ENCODE measurements at places on chromosomes 12 and 14.

- no peak for DNase-seq
These were observed 43.5 kb upstream of the PRKD1 start for GRCh38 chr14:29971101-29971500.

DNA sequence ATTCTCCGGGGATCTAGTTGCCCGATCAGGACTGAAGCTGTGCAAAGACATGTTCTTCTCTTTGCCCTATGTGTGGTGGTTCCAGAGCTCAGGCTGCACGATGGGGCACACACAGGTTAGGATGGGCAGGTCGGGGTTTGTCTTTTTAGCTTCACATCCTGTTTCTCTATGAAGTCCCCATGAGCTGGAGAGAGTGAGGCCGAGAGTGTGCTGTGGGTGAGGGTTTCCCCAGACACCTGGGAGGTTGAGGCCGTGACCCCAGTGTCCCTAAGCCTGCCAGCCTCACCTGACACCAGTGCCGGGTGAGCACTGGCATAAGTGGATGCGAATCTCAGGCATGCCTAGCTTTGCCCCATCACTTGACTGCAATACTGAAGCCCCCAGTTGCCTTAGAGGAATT is 32.9 kb upstream of the IGF1 start:
- DNase-seq = no peak

DNA sequence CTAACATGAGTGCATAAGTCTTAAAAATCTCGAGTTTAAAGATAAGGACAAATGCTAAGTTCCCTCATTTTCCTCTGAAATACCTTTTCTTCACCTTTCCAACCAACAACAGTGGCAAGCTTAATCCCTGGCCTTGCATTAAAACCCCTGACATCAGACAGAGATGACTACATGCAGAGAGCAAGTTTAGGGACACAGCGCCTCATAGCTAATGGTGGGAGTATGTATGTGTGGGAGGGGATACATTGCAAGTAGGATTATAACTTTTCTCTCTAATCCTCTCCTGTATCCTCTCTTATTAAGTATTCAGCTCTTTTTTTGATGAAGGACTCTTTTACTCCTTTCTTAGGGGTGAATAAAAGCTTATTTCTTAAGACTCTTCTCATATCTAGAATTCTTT is 547.1 kb downstream of the CCER1 start:
- no peak for DNase-seq

DNA sequence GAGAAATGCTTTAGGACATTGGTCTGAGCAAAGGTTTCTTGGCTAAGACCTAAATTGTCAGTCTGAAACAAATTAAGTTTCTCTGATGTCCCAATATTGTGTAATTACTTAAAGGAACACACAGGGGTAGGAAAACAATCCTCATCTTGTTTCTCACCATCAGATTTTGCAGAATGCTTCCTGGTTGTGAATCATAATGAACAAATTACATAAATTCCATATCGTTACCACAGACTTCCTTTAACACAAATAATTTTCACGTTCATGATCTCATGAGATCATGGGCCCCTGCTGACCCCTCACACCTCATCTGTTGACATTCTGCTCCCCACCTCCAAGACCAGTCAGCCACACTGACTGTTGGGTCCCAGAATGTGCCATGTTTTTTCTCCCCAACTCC is 194.1 kb downstream of the MON2 start:
- DNase-seq = no peak

DNA sequence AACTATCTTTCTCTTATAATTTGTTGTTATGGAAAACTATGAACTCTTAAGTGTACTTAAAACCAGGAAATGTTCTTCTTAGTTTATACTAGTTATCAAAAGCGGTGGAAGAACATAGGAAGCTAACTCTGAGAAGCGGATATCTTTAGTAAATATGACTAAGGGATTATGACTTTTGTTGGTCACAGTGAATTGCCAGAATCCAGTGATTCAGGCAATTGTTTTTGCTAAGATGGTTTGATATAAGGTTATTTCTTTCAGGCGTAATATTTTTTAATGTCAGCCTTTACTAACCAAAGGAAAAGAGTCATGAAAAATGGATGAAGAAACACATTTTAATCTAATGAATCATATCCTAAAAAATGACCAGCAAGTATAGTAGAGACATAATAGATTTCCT is 473.5 kb downstream of the FOXG1 start:
- DNase-seq = no peak

DNA sequence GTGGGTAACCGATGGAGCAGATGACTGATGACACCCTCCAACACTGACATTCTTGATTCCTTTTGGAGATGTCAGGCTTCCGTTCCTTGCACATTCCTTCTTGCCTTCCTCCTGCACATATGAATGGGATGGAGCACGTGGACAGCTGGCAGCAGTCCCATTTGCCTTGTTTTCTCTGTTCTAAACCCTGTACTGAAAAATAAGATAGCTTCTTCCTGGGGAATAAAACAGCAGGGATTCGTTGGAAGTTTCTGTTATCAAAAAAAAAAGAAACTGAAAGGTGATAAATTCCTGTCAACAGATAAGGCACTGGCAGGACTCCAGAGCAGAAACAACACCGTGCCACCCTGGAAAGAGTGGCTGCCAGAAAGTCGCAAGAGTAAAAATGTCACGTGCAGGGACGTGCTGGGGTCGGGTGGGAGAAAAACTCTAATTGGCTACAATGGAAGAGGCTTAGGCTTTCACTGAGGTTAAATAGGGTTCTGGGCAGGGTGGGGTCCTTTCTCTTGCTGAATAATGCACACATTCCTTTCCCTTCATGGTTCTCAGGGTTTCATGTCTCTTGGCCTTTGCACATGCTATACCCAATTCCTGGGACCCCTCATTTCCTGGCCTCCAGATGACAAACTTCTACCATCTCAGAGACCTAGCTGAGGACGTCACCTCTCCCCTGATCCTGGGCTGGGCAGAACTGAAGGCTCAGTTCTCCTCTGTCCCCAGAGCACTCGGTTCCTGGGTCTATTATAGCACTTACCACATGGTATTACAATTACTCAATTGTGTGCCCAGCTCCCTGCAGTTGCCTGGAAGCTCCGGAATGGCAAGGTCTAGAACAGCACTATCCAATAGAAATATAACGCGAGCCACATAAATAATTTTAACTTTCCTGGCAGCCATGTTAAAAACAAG is 7.0 kb upstream of the NUAK1 start:
- no peak for DNase-seq

DNA sequence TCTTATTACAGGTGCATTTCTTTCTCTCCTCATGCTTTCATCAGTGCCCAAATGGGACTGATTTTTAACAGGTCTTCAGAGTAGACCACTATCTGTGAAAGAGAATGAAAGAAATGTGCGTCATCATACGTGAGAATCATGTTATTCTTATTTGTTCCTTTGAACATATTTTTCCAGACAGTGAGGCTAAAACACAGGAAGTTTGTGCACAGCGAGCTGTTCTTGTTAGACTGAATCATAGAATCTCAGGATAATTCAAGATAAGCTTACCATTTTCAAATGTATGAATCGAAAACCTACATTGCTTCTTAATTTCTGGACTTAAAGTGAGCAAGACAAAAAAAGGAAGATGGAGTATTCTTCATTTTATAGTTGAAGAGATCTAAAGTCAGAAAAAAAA is 383.1 kb downstream of the EGLN3 start:
- no peak for DNase-seq

DNA sequence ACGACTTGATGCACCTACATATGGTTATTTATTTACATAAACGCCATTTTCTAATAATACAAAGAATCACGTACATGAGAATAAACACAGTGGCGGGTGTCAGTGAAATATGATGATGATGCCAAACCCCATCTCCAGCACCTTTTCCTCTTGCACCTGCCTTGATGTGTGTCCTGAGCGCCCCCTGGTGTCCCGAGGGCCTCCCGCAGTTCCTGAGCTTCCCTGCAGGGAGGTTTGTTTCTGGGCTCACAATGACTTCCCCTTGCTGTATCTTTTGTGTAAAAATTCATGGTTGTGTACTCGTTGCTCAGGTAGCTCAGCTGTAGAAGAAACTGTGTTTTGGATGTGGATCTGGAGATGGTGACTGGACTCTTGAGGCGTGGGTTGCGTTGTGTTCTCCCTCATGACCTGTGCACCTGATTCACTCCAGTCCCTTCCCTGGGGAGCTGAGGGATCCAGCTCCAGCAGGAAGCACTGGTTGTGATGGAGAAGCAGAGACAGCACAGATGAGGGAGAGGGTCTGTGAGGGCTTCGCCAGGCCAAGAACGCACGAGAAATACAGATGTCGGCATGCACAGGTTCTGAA is 1037.8 kb downstream of the TMEM121 start:
- DNase-seq = peak; percentile 43

DNA sequence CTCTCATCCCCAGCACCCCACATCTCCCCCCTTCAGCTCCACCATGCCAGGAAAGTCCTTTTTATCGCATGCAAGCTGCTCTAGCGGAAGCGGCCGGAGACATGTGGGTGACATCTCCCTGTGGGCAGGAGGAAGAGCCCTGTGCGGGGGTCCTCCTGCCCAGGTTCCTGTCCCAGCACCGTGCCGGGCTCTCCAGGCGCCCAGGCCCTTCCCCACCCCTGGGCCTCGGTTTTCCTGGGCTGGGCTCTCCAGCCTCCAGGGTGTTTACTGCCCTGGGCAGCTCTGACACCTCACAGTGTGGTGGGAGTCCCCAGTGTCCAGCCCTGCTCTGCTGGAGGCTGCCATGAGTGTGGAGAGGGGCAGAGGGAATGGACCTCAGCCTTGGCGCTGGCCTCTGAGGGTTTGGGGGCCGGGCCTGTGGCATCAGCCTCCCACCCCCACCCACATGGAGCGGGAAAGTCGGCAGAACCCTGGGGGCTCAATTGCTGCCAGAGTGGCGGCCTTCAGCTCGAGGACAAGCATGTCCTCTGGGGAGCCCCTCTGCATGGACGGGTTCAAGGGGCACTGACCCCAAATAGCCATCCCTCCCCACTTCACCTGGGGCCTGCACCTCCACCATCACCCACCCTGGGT is 16.9 kb downstream of the ASPG start:
- DNase-seq = no peak

DNA sequence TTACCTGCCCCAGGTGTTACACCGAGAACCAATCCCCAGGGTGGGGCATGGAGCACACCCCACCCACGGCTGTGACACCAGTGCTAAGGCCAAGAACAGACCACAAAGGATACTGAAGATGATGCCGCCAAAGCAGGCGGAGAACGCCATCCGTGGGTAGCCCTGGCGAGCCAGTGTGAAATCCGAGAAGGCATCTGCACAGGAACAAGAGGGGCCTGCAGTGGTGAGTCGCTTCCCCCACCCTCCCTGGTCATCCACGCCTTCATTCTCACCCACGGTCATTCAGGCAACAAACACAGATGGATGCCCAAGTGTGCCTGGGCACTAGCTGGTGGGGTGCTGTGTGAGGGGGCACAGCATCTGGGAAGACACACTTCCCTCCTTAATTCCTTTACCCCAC is 28.5 kb downstream of the SLC8B1 start:
- no peak for DNase-seq

DNA sequence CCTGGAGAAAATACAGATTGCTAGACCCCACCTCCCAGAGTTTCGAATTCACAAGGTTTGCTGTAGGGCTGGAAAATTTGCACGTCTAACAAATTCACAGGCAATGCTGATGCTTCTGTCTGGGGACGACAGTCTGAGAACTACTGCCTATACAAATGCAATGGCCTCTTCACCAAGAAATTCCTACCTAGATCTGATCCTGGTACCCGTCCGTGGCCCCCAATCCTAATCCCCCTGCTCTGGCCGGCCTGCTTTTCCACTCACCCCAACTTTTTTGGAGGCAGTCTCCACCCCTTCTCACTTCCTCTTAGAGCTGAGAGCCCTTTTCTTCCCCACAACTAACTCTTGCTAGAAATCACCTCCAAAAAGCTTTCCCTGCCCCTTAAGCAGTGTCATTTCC is 3.1 kb upstream of the SSH1 start:
- no peak for DNase-seq

GRCh38 chr12:39990122-39991101 is 115.5 kb downstream of the SLC2A13 start:
- DNase-seq = peak; percentile 22

DNA sequence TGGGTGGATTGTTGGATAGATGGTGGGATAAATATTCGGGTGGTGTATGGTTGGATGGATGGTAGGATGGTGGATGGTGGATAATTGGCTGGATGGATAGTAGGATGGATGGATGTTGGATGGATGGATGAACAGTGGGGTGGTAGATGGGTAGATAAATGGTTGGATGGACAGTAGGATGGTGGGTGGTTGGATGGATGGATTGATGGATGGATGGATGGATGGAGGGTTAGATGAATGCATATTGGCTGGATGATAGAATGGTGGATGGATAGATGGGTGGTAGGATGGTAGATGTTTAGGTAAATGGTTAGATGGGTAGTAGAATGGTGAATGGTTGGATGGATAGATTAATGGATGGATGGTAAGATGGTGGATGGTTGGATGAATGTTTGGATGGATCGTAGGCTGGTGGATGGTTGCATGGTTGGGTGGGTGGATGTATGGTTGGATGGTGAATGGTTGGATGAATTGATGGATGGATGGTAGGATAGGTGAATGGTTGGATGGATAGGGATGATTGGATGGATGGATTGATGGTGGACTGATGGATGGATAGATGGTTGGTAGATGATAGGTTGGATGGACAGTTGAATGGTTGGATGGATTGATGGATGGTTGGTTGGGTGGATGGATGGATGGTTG is 23.6 kb downstream of the ZBTB42 start:
- DNase-seq = no peak

GRCh38 chr12:46711756-46712155 is 114.0 kb downstream of the SLC38A4 start:
- no peak for DNase-seq

DNA sequence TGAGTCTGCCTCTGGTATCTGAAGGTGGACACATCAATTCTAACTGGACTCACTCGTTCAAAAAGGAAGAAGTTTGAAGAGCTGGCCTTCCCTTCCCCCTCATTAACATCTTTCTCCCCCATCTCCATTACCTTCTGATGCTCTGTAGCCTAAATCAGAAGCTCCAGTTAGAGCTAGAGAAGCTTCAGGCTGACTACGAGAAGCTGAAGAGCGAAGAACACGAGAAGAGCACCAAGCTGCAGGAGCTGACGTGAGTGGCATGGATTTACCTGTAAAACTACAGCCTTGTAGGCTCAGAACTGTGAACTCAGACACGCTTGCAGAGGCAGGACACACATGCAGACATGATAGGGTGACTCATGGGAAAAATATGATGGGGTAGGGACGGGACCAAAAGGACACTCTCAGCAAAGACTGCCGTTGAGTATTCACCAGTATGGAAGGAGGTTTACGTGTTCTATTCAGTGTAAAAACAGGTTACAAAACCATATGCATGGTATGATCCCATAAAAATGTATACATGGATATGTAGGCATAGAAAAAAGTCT is 14.3 kb upstream of the PIP4K2C start:
- no peak for DNase-seq

DNA sequence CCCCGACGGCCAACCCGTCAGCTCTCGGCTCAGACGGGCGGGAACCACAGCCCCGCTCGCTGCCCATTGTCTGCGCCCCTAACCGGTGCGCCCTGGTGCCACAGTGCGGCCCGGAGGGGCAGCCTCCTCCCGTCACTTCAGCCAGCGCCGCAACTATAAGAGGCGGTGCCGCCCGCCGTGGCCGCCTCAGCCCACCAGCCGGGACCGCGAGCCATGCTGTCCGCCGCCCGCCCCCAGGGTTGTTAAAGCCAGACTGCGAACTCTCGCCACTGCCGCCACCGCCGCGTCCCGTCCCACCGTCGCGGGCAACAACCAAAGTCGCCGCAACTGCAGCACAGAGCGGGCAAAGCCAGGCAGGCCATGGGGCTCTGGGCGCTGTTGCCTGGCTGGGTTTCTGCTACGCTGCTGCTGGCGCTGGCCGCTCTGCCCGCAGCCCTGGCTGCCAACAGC is at the start of gene WNT1:
Gene WNT1 (plus strand): TSS at position 32 of the 450 bp plus-strand sequence. CDS start 329 bp downstream, at position 361.
- no peak for DNase-seq

Measured in activated gamma-delta T cell treated with anti-CD3 and anti-CD28 coated beads, Interleukin-2, amount 50 U/mL, for 16 hours (primary cell).